Activated T-cell treated with anti-CD3 and anti-CD28 coated beads, Interleukin-2, amount 50 U/mL, for 72 hours (primary cell): ENCODE measurements at places on chromosomes 1 and 21.

DNA sequence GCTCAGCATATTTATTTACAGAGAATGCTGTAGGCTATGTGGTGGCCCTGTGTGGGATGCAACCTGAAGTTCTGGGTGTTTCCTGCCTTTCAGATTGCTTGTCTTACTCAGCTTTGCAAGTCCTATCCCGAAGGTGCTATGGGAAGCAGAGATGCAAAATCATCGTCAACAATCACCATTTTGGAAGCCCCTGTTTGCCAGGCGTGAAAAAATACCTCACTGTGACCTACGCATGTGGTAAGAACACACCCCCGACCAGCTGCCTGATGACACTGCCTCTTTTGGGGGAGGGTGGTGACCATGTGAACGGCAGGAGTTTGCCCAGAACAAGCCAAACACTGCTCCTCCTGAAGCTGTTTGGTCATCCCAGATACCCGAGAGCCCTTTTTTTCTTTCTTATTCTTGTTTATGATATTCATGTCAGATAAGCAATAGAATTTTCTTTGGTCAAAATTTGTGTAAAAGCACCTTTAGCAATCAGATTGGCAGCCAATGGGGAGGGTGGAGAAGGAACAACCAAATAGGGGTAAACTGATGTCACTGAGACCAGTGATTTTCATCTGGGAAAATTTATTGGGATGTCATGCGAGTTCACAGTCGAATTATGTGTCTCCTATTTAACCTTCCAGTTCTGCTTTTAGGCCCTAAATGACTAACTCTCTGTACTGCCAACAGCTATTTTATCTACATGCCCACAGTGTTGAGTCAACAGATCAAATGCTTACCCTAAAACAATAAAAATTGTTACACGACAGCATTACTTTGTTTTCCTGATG lies 82.6 kb downstream of the EVA1C start:
- no peak for DNase-seq

DNA sequence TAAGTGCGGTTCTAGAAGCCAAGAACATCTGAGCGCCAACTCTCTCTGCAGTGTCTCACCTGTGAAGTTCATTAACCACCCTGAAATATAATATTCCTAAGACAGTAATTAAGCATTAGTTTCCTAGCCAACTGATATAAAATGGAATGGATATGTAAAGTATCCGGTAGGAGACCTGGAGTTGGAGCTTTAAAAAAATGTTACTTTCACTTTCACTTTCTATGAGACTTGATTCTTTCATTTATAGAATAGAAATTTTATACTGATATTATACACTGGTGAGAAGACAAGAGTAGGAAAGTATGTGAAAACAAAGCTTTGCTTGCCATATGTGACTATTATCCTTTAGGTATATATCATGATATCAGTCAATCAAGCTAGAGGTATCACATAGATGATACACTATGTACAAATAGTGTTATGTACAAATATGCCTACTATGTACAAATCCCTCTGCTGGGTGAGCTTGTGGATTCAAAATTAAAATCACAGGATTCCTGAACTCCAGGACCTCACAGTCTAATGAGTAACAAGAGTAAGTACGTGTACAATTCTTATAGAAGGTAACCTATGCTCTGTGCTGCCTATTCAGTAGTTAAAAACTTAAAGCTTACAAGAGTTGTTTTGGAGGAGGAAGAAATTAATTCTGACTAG lies 934.2 kb downstream of the TTLL7 start:
- DNase-seq = no peak

DNA sequence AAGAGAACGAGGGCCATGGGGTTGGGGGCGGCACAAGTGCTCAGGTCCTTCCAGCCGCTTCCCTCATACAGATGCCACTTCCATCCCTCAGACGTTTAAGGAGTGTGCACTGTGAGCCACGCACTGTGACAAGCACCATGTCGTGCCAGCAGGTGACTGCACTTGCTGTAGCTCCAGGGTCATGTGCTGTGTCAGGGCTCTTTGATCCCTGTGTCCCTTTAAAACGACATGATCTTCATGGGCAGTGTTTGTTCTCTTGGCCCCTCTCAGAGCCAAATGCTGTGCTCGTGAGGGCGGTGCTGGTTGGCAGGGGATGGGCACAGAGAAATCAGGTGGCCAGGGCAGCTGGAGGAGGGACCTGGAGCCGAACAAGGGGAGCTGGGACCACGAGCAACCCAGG lies 19.9 kb downstream of the IL10RB start:
- DNase-seq = no peak

DNA sequence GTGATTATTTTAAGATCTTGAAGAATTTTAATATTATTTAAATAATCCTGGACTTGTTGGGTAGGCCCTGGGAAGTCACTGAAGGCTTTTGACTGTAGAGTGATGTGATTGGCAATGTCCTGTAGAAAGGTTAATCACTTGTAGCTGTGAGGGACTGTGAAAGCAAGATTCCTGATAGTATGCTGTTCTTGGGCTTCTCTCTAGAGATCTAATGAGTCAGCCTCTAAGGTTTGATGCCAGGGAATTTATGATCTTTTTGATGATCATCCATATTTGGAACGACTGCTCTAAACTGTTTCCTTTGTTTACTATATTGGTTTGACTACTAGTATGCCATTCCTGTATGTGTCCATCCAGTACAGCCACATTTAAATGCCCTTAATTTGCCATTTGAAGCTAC lies 56.5 kb downstream of the CAMSAP2 start:
- no peak for DNase-seq

GRCh38 chr1:156115514-156116374 lies 1.2 kb downstream of the LMNA start:
- no peak for DNase-seq

DNA sequence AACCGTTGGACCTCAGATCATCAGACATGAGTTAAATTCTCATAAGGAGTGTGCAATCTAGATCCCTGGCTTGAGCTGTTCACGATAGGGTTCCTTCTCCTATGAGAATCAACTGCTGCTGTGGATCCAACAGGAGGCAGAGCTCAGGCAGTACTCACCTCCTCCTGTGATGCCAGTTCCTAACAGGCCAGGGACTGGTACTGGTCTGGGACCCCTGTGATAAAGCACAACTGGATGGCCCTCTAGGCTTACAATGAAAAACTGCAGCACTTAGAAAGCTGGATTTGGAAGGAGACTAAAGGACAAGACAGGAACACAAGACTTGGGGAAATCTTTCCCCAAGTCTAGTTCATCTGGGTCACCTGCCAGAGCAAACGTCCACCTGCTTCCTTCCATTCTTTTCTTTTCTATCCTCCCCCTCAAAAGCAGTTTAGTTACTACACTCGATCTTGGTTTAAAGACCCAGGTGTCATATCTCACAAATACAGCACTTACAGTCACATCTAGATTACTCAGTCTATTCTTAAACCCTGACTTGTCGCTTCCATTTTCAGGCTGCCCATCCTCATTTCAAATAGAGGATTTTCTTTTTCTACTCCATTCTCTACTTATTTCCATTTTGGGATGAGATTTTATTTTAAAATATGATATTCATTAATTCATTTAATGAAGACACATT lies 59.8 kb downstream of the PTPN14 start:
- no peak for DNase-seq
